ENCODE measurements at places on chromosomes 11 and 22.
A peak's percentile ranks its signal among the peaks of the same experiment; 100 is the strongest.

DNA sequence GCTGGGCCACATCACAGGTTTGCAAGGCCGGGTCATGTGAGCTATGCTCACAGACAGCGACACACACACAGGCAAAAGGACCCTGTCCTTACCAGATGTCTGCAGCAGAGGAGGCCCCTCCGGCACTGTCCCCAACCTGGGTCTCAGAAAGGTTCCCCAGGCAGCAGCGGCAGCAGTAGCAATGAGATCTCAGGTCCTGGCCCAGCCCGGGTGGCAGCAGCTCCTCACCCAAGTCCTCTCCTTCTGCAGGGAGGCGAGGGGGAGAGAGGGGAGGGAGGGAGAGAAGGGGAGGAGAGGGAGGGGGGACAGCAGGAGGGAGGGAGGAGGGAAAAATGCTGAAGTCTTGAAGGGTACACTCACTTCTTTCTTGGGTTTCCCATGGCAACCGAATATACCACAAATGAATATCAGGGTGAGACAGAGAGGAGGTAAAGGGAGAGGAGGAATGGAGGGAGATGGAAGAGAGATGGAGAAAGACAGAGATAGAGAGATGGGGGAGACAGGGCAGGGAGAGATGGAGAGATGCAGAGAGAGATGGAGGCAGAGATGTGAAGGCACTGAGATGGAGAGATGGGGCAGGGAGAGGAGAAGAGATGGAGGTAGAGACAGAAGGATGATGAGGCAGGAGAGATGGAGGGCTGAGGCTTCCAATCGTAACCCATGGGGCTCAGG, 9.5 kb downstream of the ELFN2 start:
- no peak for DNase-seq

- DNase-seq = no peak
Measured at GRCh38 chr11:108135845-108136544, 14.6 kb downstream of the ACAT1 start.

DNA sequence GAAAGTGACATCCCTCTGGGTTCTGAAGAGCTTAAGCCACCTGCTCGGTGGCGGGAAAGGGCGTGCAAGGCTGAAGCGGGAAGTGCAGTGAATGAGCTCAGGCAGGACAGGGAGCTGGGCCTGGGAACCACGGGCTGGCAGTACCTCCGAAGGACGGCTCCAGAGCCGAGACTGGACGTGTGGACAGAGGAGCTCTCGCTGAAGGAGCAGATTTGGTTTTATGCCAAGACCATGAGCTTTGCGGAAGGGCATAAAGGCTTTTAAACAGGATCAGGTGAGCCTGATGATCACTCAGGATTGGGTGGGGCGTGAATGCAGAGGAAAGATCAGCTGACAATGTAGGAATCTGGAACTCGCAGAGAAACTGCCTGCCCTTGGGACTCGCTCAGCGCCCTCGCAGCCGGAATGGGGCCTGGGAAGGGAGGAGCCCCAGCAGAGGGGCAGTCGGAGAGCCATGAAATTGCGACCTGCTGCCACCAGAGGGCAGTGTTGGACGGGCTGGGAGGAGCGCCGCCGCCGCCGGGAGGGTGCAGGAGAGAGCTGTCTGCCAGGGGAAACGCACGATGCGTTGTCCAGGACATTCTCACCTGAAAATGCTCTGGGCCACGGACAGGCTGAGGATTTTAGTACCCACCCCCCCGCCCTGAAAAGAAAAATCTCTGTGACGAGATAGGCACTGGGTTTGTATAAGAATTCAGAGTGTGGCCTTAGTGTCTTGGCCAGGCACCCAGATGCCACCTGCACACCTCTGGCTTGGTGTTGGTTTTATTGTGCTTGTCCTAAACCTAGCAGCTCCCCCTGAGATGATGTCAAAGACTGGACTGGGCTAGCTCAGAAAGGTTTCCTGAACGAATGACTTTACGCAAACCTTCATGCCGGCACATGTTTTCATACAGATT, 324.4 kb downstream of the NTM start:
- DNase-seq = no peak

- DNase-seq = no peak
Measured at GRCh38 chr11:15248749-15249148, 134.0 kb downstream of the INSC start.

GRCh38 chr22:31730344-31730711, 19.6 kb downstream of the PRR14L start:
- DNase-seq = no peak

DNA sequence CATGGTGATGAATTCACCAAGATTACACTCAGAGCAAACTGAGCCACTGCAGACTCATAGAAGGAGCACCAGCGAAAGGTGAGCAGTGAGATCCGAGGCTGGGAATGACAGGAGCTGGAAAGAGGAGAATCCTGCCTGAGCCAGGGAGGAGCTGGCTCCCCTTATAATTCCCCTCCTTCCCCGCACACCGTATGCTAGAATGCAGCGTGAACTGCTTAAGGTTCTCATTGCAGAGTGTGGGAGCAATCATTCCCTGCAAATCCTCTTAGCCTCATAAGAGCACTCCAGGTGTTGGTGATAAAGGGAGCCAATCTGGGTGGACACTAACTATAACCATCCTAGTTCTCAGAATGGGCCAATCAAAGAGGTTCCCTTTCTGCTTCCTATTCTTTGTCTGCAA, 127.6 kb upstream of the TEAD1 start:
- no peak for DNase-seq

- DNase-seq = no peak
Measured at GRCh38 chr22:27903805-27904473, 15.1 kb downstream of the PITPNB start.

DNA sequence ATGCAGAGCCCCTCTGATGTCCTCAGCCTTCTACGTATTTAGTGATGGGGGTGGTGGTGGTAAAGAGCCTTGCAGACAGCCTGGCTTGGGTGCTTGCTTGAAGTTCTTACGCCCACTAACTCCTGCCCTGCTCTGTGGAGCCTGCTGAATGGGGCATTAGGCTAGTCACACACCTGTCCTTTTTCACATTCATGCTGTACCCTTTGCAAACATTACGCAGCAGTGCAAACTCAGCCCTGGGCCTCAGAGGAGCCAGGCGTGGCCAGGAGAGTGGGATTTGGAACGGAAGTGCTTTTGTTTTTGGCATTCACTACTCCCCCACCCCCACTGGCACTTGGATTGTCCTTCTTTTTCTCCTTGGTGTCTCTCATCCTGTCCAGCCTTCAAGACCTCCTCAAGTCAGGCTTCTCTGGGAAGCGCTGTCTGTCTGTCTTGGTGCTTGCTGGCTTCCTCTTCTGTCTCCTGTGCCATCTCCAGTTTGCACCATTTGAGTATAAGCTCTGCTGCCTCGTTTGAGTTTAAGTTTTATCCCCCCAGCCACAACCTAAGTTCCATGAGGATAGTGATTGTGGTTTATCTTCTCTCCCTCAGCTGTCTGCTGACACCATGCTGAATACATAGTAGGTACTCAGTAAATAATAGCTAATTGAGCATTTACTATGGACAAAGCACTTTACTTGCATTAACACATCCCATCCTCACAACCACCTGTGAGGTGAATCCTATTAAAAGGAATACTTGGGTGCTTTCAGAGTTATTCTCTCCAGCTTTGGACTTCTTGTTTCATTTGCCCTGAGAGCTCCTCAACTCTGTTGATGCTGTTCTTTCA, 26.7 kb downstream of the ZBTB16 start:
- no peak for DNase-seq

DNA sequence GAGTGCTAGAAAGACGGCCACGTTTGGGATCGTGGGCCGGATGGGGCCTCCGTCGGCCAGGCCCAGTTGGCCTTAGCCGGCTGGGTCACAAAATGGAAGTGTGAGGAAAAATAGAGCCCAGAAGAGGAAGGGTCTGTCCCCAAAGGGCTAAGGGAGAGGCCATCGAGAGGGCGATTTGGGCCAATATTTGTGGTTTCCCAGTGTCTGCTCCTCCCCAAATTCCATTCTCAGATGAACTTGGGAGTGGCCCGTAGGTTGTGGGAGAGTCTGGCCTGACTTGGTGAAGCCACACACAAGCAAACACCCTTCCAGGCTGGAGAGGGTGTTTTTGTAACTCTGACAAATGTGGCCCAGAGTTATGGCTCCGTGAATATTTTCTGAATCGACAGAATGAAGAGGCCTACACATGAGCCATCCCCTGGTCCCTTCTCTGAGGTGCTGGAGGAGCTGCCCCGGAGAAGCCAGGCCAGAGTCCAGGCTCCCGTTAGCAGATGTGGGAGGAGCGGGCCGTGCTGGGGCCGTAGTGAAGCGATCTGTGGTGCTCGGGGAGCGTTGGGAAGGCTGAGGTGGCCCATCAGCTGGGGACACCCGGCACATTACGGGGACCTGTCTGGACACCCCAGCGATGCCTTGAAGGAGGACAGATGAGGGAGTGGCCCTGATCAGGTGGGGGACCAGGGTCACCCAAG, 73.5 kb upstream of the PPARA start:
- DNase-seq = peak; percentile 43

GRCh38 chr11:55714982-55715888, 53.2 kb downstream of the OR4C6 start:
- no peak for DNase-seq

DNA sequence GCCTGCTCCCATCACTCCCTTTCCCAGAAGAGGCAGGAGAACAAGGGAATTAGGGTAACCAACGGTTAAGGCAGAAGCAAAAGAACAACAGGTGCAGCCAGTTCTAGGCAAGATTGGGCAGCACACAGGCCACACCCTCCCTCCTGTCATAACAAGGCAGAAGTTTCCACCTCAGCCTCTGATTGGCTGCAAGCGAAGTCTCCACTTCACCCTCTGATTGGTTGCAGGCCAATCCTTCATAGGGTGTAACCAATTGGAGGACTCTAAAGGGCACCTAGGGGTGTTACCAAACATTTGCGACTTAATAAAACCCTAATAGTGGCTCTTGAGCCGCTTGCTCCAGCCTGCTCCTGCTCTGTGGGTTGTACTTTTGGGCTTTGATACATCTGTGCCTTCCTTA, 153.8 kb downstream of the CACNA1I start:
- no peak for DNase-seq

- peak; percentile 67 for DNase-seq
Measured at GRCh38 chr11:18012906-18013781, at the start of gene SERGEF. Gene SERGEF (minus strand): TSS chr11:18013047. CDS start chr11:18013010, 37 bp downstream.

DNA sequence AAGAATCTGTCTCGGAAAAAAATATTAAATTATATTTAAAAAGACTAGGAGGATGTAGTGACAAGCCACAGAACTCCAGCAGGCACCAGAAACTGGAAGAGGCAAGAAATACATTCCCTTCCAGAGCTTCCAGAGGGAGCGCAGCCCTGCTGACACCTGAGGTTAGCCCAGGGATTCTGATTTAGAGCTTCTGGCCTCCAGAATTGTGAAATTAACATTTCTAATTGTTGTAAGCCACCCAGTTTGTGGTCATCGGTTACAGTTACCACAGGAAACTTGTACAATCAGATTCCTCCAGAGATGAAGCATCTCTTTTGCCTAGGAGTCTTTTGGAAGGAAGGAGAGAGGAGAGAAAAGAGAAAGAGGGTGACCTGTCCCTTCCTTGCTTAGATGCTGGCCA, 6.4 kb upstream of the UBASH3B start:
- DNase-seq = no peak

GRCh38 chr11:68506908-68507307, 46.4 kb downstream of the PPP6R3 start:
- no peak for DNase-seq

DNA sequence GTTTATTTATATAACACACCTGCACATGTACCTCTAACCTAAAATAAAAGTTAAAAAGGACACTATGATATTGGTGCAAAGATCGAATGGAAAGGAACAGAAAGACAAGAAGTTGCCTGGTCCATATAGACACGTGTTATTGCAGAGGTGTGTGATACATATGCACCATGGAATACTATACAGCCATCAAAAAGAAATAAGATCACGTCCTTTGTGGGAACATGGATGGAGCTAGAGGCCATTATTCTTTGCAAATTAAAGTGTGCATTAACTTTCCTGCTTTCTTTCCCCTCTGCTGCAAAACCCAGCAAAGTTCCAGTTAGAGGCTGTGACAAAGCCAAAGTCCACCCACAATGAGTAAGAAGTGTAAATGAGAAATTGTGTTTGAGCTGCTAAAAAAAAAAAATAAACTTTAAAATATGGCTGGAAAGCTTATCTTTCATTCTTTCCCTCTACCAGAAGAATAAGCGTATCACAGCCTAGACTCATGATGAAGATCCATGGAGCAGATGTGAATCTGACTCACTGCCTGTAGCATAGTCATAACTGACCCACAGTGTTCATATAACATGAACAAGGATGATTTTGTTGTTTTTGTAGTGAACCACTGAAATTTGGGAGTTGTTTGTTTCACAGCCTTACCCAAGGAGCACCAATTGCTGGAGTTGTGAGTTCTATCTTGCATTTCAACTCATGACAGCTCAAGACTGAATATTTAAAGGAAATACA, 9.6 kb downstream of the OR52K1 start:
- DNase-seq = no peak

GRCh38 chr22:29155966-29156365, 49.7 kb upstream of the EMID1 start:
- no peak for DNase-seq

- DNase-seq = peak; percentile 50
Measured at GRCh38 chr22:29306175-29306834, at the start of gene GAS2L1. Gene GAS2L1 (plus strand): TSS chr22:29306650. CDS start chr22:29308106, 1,456 bp downstream.

DNA sequence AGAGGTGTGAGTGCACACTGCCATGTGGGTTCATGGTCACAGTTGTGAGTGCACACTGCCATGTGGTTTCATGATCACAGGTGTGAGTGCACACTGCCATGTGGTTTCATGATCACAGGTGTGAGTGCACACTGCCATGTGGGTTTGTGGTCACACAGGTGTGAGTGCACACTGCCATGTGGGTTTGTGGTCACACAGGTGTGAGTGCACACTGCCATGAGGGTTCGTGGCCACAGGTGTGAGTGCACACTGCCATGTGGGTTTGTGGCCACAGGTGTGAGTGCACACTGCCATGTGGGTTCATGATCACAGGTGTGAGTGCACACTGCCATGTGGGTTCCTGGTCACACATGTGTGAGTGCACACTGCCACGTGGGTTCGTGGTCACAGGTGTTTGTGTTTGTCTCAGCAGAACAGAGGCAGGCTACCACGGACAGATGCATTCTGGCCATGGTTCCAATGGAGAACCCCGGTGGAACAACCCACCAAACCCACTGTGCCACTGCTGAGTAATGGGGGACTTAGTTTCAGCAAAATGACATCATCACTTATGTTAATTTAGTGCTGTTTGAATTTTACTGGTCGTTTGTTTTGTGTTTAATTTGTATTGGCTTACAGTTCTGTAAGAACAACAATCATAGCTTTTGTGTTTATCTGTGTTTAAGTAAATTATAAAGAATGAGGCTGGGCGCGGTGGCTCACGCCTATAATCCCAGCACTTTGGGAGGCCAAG, 57.2 kb downstream of the RPS6KA4 start:
- DNase-seq = no peak

GRCh38 chr22:42879371-42880021, 22.4 kb upstream of the ARFGAP3 start:
- no peak for DNase-seq

Data from NCI-H1694 treated with DMSO at 0.1 percent for 48 hours (cell line).